Memory B cell (primary cell): ENCODE measurements at places on chromosomes 1 and 21.

DNA sequence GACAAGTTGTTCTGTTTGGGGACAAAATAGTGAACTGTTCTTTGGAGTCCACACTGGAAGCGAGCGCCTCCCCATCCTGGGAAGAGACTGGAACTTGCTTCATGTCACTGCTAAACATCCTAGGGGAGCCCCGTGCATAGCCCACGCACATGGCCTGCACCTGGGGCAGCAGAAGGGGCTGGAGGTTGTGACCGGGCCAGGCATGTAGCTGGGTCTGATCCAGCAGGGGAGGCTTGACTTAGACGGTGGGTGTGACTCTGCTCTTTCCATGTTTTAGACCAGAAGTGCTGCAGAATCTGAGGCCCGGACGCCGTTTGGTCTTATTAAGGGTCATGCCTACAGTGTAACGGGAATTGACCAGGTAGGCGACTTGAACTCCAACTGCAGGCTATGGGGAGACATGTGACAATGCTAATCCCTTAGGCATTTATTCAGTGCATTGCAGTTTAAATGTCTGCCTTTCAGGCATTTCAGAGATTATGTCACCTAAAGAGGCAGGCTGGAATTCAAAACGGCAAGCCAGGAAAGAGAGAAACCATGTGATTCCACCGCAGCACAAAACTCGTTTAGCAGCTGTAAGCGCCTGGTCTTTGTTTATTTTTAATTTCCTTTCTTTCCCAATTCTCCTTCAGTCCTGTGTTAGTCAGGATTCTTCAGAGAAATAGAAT lies 21.8 kb downstream of the CAPN9 start:
- no peak for DNase-seq

DNA sequence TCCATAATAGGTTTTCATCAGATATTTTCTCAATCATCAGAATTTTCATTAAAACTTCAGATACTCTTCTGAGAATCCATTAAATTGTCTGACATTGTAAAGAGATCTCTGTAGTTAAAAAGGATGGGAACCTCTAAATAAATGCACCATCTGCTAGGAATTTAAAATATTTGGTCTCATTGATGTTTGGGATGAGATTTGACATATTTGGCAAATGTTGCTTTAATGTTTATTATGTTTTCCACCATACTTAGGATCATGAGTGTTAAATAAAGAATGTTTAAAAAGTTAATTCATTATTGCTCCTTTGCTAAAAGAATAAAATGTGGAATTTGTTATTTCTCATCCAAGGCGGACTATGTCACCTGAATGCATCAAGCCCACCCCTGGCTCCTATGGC lies 85.5 kb upstream of the VANGL1 start:
- no peak for DNase-seq

DNA sequence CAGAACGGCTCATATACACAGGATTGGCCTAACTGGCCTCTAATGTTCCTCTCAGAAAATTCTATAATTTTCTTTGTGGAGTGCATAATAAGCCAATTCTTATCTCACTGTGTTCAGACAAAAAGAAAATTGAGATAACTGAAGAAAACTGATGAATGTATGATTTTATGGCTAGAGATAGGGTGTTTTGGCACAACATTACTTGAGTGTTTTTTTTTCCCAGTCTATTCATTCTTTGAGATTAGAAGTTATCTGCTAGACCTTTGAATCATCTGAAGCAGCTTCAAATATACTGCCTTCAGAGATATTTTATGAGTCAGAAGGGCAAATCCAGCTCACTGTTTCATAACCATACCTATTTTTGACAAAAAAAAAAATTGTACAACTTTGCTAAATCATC lies 85.6 kb downstream of the VAV3 start:
- no peak for DNase-seq

DNA sequence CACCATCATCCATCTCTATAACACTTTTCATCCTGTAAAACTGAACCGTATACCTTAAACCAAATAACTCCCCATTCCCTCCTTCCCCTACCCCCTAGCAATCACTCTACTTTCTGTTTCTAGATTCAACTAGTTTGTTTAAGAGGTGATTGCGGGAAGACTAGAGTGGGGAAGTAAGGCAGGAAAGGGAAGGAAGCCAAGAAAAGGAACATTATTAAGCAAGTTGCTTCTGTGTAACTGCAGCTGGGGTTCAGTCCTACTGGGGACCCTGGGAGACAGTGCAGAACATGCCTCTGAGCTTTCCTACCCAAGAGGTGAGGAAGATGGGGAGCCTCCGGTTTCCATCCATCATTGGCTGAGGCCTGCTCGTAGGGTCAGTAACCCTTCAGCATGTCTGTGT lies 28.9 kb upstream of the H3-3A start:
- DNase-seq, result no peak

DNA sequence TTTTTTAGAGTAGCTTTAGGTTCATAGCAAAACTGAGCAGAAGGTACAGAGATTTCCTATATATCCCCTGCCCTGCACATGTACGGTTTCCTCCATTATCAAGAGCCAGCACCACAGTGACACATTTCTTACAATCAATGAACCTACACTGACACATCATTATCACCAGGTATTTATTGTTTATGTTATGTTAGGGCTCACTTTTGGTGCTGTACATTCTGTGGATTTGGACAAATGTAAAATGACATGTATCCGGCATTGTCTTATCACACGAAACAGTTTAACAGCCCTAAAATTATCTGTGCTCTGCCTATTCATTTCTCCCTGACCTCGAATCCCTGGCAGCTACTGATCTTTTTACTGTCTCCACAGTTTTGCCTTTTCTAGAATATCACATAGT lies 93.7 kb upstream of the DPH5 start:
- no peak for DNase-seq

- DNase-seq, result peak; percentile 29
These were observed 1103.3 kb upstream of the B3GALT2 start for GRCh38 chr1:194289569-194290266.

DNA sequence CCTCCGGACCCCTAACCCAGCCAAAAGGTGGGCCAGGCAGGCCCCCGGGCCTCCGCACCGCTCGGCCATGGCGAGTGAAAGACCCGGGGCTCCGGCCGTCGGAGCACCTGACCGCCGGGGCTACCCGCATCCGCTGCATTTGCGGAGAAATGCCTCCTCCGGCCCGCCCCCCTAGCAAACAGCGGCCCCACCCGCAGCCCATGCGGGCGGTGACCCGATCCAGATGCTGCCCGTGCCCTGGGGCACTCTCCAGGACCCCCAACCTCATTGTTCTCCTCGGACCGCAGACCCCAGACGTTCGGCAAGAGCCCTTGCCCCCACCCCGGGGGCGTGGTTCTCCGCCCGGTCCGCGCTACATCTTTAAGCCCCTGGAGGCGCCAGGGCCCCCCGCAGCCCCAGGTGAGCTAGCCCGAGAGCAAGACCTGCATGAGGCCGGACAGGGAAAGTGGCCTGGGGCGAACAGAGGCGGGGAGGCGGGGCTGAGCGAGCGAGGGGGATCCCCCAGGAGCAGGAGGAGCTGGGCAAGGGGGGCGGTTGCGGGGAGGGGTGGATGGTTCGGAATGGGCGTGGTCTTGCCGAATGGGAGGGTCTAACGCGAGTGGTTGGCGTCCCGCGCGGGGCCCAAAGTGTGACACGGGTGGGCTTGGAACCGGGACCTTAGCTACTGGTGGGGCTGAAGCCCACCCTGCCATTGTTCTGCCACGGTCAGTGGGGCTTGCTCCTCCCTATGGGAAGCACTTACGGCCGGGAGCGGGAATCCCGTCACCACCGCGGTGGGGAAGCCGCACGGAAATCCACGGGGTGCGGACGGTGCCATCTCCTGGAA lies 6.3 kb upstream of the CRYBG2 start:
- DNase-seq, result peak; percentile 37

GRCh38 chr1:51534447-51534846 lies 15.4 kb upstream of the EPS15 start:
- DNase-seq, result no peak
